Activated naive CD4-positive, alpha-beta T cell (primary cell): ENCODE measurements at places on chromosomes 2 and 18.

- DNase-seq: no peak
Observed at GRCh38 chr2:160551259-160551658, 57.7 kb upstream of the RBMS1 start.

GRCh38 chr2:220296174-220296573 is 668.7 kb downstream of the SLC4A3 start:
- no peak for DNase-seq

DNA sequence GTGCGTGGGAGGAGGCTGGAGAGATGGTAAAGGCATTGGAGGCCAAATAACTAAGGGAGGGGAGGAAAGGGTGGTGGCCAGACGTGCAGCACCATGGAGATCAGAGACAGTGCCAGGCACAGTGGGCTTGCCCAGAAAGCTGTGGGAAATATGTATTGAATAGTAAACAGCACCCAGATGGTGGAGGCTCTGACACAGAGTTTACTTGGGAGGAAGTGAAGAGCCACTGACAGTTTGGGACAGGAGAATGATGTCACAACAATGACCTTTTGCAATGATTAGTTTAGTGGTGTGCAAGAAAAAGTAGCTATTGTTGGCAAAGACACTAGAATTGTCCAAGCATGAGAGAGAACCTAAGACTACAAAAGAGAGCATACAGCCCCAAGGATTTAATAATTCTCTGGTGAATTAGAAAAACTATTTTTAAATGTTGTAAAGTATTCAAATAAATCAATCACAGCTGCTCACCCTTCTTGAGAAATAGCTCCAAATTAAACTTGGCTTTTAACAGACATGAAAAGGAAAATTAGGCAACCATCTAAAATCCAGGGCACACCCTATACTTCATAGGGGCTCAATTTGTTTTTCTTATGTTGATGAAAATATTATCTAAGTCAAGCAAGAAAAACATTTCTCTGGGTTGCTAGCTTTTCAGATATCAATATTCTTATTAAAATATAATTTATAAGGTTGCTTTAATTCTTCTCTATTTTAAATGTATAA is 458.7 kb upstream of the HNRNPA3 start:
- DNase-seq: no peak

- no peak for DNase-seq
Observed at GRCh38 chr2:235064976-235065375, 113.2 kb downstream of the SH3BP4 start.

- DNase-seq: no peak
Observed at GRCh38 chr18:47748093-47748796, 182.2 kb downstream of the SMAD2 start.

DNA sequence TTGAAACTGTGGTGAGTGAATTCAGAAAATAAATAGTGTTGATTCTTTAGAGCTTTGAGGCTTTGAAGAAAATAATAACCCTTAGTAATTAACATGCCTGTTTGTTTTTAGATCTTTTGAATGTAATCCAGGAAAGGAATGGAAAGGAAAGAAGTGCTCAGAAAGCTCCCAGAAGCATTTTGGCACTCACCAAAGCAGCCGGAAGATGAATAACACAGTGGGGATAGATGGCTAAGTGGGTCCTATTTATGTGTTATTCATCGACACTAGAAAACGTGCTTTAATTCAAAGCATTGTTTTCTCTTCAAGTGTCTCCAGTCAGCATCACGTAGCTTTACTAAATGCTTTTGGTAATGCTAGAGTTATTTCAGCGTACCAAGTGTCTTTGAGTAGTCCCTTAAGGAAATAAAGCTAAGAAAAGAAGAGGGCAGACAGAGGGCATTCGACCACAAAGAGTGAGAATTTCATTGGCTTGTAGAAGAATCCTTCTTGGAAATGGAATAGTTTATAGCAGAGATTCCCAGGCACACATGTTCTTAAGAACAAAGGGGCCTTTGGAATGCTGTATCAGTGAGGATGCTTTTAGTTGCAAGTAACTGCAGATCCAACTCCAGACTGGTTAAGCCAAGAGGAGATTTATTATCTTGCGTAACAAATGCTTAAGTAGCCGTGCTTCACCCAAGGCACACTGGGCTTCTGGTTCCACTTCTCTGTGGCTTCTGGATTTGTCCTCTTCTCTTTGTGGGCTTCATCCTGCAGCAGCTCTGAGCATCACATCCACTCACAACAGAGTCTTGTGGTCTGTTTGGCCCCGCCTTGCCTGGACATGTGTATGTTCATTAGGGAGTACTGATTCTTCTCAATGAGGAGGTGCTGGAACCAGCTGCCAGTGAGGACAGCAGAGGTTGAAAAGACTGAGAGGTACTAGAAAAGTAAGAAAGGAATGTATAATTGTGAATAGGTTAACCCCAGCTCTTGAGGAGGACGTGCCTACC is 63.6 kb upstream of the LTBP1 start:
- no peak for DNase-seq

DNA sequence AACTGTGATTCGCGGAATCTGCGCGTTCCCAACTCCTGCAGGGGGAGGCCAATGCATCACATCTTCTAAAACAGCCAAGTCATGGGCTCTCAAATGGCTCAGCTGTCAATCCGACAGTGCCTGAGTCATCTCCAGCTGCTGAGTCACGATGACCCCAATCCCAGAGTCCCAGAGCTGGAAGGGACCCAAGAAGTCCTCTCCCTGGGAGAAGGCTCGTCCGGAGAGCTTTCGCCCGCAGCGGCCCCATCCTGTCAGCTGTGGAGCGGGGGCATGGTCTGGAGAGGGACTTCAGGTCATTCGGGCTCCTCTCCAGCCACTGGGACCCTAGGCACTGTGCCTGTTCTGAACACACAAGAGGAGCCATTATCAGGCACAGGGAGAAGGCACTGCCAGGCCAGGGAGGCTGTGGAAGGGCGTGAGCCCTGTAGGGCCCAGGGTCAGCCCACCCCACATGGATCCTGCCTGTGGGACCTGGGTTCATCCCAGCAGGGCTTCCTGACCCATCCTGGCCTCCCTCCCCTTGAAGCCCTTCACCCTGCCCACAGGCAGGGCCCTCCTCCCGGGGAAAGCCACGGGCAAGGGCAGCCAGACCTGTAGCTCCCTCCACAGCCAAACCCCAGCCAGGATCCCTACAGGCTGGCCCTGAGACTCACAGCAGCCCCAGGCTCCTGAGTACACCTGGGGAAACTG is 47.6 kb upstream of the GPC1 start:
- DNase-seq: no peak

- no peak for DNase-seq
Observed at GRCh38 chr2:42902939-42903709, 110.7 kb upstream of the HAAO start.

DNA sequence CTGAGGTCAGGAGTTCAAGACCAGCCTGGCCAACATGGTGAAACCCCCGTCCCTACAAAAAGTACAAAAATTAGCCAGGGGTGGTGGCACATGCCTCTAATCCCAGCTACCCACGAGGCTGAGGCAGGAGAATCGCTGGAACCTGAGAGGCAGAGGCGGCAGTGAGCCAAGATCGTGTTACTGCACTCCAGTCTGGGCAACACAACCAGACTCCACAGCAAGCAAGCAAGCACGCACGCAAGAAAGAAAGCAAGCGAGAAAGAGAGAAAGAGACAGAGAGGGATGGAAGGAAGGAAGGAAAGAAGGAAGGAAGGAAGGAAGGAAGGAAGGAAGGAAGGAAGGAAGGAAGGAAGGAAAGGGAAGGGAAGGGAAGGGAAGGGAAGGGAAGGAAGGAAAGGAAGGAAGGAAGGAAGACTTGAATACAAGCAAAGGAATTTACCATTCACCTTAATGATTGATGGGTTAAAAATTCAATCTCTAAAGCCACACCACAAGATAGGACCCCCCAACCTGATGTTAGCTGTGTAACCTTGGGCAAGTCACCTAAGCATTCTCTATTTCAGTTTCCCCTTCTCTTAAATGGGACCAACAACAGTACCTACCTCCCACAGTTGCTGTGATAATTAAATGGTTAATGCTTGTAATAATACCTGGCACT is 181.7 kb downstream of the ATAD2B start:
- DNase-seq: no peak

DNA sequence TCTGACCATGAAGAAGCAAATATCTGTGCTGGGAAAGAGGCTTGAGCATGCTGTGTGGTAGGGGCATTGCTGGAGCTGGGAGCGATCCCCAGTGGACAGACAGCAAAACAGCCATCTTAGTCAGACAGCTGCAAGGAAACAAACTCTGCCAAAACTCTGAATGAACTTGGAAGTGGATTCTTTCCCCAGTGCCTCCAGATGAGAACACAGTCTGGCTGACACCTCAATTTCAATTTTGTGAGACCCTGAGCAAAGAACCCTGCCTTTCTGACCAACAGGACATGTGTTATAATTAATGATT is 23.2 kb upstream of the FAP start:
- DNase-seq: no peak

DNA sequence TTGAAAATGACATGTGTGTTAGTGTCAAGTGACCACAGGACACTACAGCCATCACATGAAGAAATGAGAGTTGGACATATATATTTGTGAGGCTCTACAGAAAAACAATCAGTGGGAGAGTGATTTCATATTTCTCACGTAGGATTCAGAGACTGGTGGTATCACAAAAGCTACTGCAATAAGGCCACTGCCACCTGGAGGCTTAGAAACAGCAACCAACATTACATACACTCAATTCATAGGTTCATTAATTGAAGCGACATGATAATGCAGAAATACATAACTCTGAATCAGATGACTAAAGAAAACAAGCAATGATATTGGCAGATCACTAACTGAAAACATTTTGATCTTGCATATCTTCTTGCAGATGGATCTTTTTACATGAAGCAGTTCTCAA is 248.1 kb upstream of the KLHL14 start:
- DNase-seq: no peak

- no peak for DNase-seq
Observed at GRCh38 chr2:637406-637776, 39.8 kb downstream of the TMEM18 start.

DNA sequence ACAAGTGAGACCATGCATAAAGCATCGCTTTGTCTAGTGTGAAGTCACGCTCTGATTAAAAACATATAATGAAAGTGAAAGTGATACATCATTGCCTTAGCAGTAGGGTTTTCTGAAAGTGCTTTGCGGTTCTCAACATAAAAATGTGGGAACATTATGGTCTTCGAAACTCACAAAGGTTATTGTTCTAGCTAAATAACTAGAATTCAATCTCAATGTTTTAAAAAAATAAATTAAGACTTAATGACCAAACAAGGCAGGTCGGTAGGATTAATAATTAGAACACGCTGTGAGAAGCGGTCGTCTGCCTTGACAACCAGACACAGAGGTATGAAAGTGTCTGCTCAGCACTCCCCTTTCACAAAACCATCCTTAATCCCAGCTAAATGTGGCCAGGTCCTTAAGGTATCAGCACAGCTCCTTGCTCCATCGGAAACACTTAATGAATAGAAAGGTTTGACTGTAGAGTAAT is 42.2 kb downstream of the KLHL14 start:
- no peak for DNase-seq

DNA sequence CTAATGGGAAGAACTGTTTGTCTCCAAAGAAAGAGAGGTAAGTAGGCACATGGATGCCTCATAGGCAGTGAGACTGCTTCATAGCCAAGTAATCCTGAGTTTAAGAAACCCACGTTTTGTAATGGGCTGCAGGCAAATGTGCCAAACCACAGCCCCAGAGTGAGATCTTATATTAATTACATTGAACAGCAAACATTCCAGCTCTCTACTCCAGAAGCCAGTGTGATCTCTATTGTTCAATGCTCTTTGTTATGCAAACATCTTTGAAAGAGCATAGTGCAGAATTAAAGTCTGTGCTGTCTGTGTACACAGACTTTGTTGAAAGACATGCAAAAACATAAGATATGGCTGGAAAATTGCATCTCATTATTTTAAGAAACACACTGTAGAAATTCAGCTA is 720.8 kb upstream of the REG3G start:
- no peak for DNase-seq

GRCh38 chr2:221484761-221485502 is 87.2 kb downstream of the EPHA4 start:
- no peak for DNase-seq

- DNase-seq: no peak
Observed at GRCh38 chr18:23226930-23227725, 91.8 kb downstream of the CABLES1 start.
